ENCODE measurements at places on chromosomes 4 and X.
A peak's percentile ranks its signal among the peaks of the same experiment; 100 is the strongest.

DNA sequence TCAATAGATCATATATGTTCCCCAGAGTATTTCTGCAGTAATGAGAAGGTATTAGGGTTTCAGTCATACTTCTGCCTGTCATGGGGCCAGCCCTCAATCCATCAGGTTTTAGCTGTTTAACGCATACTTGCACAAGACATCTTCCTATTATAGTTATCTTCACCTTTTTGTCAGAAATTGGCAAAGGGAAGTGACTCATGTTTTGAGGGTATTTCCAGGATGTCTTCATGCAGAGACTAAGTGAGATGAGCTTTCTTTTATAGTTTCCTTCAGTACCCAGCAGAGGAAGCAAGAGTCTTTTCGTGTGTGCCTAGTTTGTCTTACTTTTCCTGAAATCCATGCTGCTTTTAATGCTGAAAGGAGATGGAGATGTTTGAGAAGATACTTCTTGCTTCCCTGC is 9.5 kb downstream of the CSTF2 start:
- no peak for DNase-seq

- no peak for DNase-seq
Measured at GRCh38 chr4:140096921-140097320, 57.1 kb downstream of the MAML3 start.

DNA sequence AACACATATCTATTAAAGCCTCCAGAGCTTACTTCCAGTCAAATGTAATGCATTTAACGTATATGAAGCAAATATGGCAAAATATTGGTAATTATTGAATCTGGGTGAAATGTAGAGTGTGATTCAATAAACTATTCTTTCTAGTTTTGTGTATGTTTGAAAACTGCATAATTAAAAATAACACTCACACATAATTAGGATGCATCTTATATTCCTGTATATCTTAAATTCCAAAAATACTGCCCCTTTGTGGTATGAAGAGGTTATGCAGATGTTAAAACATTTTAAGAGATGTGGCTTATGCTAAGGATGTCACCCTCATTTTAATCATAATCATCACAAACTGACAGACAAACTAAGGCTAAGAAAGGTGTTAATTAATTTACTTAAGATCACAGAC is 182.9 kb downstream of the COX18 start:
- DNase-seq, result no peak

DNA sequence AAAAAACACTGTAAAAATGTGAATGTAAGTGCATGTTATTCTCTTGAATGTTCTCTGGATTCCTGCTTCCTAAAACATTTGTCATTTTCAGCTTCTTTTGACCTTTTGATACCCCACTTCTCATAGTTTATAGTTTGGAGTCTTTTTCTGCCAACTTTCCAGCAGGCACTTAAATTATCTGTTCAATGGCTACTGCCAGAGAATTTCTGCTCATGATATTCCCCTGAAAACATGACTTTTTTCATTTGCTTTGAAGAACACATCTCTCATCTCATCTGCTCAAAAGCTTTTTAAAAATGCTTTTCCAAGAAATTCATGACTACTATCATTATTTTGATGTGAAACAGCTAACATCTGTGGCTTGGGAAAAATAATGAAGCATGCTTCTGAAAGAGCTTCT is 269.7 kb upstream of the PCDH7 start:
- DNase-seq, result no peak

DNA sequence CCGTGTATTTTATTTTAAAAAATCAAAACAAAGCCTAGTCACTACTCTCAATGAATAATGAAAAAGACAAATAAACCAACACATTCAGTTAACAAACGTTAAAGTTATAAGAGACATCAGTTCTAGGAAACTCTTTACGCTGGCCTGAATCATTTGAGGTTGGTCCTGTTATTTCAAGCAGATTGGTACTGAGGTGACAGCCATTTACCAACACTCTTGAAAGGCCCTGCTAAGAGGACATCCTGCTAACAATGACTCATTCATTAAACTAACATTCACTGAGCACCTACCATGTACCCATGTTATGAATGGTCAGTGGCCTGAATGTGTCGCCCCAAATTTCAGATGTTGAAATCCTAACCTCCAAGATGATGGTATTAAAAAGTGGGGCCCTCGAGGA is 57.1 kb upstream of the ADGRG2 start:
- no peak for DNase-seq

DNA sequence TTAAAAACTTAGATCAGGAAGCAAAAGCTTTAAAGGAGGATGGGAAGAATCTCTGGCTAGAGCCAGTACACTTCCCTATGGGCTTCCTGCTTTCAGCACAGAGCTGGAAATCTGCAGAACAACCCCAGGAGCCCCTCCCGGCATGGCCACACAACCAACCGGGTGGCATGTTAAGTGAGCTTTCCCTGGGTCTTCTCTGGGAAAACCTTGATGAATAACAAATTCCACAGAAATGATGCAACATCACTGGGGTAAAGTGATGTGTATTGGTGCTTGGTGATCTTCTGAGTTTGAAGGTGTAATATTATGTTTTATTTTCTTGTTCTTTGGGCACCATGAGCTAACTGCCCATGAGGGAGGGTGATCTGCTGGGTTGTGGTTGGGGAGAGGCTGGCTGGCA is 22.1 kb downstream of the NHS start:
- no peak for DNase-seq

DNA sequence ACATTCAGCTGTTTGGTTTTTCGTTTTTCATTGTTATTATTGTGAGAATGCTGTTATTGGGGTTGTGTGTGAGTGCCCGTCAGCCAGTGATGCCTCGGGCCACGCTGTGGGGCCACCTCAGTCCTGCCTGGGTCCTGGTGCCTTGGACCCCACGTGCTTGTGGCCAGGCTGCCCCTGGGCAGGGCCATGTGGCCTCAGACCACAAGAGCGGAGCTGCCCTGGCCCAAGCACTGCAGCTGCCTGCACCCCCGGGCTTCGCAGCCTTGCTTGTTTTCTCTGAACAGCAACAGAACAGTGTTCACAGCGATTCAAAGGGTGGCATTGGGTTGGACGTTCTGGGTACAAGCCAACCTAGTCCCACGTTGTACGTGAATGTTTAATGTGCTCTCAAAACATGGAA is 56.9 kb downstream of the CPLX1 start:
- no peak for DNase-seq

GRCh38 chrX:37350034-37350365 is 836 bp downstream of the PRRG1 start:
- no peak for DNase-seq

DNA sequence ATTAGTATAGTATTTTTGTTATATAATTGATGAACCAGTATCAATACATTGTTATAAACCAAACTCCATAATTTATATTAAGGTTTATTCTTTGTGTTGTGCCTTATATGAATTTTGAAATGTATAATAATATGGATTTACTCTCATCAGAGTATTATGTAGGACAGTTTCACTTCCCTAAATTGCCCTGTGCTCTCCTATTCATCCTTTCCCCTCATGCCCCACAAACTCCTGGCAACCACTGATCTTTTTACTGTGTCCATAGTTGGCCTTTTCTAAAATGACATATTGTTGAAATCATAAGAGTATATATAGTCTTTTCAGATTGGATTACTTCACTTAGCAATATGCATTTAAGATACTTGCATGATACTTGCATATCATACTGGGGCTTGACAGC is 958.1 kb upstream of the GRID2 start:
- no peak for DNase-seq

DNA sequence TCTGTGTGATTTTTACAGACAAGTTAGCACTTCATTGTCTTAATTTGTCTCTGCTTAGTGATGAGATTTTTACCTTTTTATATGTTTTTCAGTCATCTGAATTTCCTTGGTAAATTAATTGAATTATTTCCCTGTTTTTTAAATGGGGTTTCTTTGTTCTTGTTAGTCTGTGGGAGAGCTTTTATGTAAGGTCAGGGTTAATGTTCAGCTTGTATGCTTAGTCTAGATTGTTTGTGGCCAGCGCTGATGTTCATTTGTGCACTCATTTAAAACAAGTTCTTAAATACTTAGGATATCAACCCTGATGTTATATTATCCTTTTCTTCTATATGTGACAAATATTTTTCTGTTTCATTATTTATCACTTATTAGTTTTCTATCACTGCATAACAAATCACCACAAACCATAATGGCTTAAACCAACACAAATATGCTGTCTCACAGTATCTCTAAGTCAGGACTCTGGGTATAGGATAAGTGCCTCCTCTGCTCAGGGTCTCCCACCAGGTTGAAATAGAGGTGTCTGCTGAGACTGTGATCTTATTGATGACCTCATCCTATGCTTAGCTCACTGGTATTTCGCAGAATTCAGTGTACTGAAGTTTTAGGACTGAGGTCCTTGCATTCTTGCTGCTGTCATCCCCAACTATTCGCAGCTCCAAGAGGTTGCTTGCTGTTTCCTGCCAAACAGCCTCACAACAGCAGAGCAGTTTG is 53.2 kb downstream of the ATP10D start:
- no peak for DNase-seq

- DNase-seq, result peak; percentile 55
Measured at GRCh38 chr4:128863312-128864075, 54.0 kb downstream of the JADE1 start.

GRCh38 chr4:122525865-122526264 is 69.3 kb upstream of the IL2 start:
- DNase-seq, result no peak

DNA sequence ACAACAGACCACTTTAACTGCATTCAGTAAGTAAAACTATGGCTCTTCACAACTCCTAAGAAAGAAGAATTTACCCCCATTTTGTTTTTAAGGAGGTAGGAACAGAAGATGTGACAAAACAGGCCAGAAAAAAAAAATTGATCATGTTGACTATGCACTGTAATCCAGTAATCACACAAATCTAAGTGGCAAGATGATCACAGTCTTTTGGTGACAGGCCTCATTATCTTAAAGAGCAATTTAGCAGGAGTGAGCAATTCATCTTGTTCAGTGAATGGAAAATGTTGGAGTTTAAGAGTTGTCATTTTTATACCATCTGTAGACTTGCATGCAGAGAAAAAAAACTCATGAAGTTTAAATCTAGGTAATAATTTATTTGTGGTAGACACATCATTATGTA is 115.1 kb downstream of the SLC39A8 start:
- DNase-seq, result no peak

- no peak for DNase-seq
Measured at GRCh38 chr4:137804906-137805495, 272.7 kb upstream of the PCDH18 start.

DNA sequence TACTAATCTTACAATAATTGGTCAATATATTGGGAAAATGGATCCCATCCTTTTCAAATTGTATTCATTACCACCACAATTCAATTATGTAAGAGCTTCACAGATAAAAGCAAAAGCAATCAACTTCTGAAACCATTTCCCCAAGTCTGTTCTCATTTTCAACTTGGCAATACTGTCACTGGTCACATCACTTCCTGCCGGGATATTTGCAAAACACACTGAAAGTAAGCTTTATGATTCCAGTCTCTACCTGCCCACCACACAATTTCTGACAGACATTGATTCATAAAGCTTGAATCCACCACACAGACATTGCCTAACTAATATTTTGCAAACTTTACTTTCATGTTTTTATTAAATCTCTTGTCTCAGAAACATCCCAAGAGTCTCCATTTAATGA is 53.6 kb downstream of the LIN54 start:
- no peak for DNase-seq

GRCh38 chr4:16858275-16858752 is 40.1 kb downstream of the LDB2 start:
- no peak for DNase-seq

DNA sequence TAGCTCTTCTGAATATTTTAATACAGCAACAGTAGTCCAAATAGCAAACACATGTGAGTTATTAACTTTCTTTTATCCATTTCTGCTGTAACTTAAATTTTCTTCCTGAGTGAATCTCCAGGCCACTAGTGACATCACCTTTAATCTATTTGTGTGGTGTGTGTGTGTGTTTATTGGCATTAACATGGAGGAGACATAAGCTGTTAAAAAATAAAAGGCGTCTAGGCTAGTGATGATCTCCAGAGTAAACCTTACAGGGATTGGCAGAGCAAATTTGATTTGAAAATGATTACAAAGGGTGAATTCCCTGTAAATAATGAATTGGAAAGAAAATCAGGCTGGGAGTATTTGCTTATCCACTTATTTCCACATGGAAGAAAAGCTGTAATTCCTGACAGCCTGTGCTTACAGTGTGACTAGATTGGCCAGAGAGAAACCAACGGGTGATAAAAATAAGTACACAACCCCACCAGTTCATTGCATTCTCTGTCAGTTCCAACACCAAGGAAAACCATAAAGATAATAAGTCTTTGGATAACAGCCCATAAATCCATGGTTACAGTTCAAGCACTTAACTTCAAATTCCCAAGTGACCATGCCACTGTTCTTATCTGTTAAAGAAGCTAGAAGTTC is 186.1 kb downstream of the ENOX2 start:
- DNase-seq, result peak; percentile 32

- no peak for DNase-seq
Measured at GRCh38 chrX:16433021-16433420, 216.9 kb upstream of the S100G start.

DNA sequence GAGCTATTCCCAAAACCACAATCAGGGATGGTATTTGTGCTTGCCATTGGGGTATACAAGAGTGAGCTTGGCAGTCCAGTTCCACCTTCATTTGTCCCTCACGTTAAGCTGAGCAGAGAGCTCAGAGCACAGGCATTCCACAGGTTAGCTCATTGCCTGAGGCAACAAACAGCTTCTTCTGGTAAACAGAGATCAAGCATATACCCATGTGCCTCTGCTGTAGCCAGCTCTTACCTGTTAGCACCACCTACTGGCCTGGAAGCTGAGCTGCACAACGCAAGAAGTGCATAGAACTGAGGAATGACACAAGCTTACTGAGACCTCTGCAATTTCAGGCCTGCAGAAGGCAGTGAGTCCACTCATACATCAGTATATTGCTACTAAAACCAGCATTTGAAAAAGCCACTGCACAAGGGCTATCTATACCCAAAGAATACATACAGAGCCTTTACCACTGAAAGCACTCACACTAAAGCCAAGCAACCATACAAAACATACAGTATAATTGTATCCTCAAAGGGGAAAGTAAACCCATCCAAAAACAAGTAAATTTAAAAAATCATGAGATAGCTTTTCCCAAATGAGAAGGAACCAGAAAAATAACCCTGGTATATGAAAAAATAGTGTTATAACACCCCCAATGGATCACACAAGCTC is 258.3 kb upstream of the GABRA2 start:
- DNase-seq, result no peak

- DNase-seq, result no peak
Measured at GRCh38 chr4:4383085-4383484, 3.8 kb upstream of the NSG1 start.

DNA sequence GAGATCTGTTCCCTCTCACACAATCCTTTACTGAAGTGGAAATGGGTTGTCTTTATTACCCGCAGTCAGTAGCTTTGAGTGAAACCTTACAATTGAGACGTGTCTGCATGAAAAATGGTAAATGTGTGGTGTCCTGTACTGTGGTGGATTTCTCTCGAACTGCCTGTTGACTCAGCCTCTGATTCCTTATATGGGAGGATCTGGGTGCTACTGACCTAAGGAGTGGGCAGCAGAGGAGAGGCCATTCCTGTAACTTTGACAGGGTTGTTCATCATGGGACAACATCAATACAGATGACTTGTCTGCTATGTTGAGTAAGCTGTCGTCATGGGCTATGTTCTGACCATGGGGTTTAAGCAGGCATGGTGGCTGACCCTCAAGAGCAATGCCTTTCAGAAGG is 159.6 kb upstream of the WDR1 start:
- DNase-seq, result no peak
